ENCODE measurements at places on chromosomes 3 and 15.

DNA sequence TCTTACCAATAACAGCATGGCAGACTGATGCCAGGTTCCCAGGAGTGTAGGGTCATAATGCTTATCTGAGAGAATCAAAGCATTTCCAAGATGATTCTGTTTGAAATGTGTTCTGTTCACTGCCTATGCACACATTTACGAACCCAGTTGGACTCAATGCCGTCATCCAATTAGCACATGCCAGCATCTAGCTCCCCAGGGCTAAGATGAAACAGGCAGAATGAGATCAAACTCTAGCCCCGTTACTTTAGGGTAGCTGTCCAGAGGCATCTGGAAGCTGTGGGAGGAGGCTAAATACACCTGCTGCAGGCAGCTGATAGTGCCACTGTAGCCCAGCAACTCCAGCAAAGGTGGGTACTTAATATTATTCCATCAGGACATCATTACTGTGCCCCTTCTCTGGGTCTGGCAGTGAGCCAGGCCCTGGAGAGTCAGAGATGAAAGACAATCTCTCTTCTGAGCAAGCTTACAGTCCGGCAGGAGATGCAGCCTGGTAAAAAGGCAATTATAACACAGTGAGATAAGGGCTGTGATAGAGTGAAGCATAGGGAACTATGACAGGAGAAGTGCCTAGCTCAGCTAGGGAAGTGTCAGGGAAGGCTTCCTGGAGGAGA is 156.4 kb upstream of the PPP2R3A start:
- DNase-seq = no peak

GRCh38 chr3:105414841-105415240 is 48.1 kb downstream of the ALCAM start:
- DNase-seq = no peak

DNA sequence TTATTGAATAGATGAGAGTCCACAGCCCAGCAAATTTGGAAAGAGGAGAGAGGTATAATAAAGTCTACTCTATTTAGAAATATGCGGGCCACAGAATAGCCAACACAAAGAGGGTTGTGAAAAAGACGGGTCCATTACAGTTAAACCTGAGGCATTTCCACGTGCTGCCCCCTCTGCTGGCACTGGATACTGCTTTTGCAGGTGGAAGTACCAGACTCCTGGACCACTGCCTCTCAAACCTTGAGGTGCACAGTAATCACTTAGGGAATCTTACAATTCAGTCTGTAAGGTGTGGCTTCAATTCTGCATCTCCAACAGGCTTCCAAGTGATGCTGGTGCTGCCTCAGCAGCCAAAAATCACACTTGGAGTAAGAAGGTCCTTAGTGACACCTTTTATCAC is 3.0 kb upstream of the TFDP2 start:
- DNase-seq = no peak

DNA sequence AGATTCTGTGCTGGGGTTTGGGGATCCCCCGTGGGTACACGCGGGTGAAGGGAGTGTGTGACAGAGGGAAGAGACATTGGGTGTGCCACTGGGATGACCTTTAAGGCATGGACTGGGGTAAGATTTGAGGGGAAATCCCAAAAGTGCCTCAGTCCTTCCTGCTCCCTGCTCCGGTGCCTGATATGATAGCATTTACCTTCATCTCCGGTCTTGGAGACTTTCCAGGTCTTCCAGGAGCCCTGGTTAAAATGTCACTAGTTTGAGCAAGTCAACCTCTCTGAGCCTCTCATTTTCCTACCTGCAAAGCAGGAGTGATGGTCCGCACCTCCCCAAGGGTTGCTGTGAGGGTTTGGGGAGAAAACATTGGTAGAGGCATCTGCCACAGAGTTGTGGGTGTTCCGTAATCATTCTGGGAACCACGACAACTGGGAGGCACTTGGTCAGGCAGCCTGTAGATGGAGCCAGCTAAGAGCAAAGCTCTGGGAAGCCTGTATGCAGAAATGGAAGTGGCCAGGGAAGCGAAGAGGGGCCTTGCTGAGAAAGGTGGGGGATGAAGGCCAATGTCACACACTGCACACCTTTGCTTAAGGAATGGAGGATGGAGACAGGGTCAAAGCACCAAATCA is 33.9 kb upstream of the KIF23 start:
- DNase-seq = no peak

GRCh38 chr3:120498556-120499346 is 48.0 kb upstream of the FSTL1 start:
- DNase-seq = no peak

GRCh38 chr3:31906182-31906581 is 74.9 kb downstream of the OSBPL10 start:
- DNase-seq = no peak
